ENCODE measurements at places on chromosomes 5 and 9.
A peak's percentile ranks its signal among the peaks of the same experiment; 100 is the strongest.

GRCh38 chr5:180341595-180341994 lies 11.5 kb downstream of the GFPT2 start:
- no peak for DNase-seq

DNA sequence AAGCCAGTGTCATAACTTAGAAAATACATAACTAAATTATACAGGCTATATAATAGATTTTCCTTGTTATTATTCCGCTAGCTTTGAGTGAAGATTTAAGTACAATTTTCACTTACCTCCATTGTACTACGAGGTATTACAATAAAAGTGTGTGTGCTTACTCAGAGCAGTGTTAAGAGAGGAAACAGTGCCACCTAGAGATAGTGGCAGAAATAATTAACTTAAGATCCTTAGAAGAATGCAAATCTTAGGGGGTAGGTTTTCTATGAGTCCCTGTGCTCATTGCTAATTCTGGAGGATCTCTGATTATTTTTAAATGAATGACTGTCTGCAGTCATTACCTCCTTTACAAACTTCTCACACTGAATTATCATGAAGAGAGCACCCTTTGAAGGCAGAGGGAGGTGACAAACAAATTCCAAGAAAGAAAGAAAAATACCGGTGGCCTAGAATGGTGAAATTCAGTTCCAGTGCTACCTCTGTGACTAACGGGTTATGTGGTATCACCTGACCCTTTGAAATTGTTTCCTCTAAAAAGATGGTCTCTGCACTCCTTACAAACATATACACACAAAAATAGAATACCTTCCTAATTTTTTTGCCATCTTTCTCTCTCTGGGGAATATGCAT lies 379.8 kb downstream of the TRIM36 start:
- peak; percentile 57 for DNase-seq

DNA sequence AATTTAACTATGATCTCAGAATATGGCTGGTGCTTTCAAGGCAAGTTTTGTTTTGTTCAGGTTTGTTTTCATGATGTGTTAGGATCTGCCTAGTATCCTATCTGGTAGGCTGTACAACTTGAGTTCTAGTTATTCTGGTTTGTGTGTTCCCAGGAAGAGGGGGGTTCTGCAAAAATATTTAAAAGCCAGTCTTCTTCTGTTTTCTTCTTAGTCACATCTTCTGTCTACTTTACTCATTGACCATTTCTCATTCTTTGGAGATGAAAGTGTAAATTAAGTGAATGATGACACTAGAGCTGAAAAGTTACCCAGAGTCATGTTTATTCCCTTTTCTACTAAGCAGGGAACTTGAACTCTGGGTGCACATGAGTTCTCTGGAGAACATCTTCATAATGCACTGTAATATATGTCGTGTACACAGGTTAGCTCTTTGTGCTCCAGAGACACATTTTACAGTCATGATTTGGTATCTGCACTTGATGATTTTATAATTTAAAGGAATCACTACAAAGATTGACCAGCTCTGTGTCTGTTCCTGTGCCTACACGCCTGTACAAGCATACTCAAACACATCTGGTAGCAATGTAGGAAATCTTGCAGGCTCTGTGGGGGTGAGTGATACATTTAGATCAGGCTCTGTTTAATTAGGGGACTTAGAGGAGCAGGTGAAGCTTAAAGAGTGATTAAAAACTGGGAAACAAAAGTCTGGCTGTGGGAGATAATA lies 5.0 kb downstream of the SMAD5 start:
- DNase-seq: peak; percentile 57

- DNase-seq: peak; percentile 95
Observed at GRCh38 chr5:172640822-172641358, at the start of gene NEURL1B. NEURL1B (plus strand) TSS chr5:172641263; CDS start chr5:172641407, 144 bp downstream.

DNA sequence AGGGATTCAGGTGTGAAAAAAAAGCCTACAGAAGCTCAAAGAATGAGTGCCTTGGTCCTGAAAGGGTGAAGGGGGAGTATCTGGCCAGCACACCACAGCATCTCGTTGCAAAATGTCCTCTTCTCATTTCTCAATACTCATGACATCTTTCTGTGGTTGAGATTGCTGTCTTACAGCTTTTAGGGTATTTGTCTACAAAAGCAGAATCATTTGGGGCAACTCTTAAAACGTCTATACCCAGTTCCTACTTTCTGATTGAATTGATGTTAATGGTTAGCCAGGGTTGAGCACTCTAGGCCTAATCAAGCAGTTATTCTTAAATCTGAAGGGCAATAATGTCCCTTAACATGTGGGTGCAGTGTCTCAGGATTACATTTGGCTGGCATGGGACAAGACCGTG lies 21.2 kb upstream of the PCSK5 start:
- DNase-seq: no peak

DNA sequence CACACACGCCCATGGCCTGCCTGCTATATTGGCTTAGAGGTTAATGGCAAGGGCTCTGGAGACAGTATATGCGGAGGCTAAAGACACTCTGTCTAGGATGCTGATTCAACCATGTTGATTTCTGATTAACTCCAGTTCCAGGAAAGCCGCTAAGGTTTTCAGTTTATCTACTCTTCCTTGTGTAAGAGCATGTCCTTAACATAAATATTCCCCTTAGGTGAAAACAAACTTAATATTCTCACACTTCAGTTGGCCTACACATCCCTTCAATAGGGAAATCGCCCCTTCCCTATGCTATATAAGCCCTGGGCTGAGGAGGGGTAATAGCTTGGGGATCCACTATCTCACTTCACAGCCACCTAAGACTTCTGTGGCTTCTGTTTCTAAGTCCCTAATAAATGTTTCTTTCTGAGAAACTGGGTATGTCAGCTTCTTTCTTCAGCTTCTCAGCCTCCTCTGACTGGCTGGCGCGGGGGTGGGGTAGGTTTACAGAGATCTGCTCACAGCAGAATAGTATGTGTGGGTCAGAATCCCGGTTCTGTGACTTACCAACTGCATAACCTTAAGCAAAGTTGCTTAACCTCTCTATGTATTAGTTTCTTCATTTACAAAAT lies 4.3 kb upstream of the GPX3 start:
- no peak for DNase-seq

DNA sequence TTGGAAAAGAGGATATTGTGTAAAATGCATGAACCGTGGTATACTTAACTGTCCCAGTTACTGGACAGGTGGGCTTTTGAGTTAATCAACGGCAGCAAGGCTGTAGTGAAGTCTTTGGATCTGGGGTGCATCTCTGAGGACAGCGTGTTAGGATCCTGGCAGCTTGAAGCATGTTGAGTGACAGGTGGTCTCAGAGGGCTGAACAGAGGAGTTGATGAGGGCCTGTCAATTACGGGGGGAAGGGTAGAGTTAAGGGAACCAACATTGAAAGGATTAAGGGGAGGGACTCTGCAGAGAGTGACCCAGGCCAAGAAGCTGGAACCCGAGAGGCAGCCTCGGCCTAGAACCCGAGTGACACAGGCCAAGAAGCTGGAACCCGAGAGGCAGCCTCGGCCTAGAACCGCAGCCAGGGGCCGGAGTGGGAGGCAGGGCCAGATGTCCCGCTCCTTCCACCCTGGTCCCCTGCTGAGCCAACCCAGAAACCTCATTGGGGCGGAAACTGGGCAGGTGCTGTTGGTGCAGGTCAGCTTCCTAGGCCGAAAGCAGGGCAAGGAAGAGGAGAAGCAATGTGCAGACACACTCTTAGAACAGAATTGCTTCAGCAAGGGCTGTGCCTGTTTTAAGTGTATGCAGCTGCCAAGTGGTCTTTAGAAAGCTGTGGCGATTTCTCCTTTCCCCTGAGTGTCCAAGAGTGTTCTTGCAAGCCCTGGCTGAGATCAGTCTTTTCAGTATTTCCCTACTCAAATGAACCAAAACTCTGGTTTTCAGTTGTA lies 62.0 kb downstream of the ANKRD33B start:
- no peak for DNase-seq

- peak; percentile 61 for DNase-seq
Observed at GRCh38 chr5:96348536-96348935, 84.5 kb downstream of the PCSK1 start.

DNA sequence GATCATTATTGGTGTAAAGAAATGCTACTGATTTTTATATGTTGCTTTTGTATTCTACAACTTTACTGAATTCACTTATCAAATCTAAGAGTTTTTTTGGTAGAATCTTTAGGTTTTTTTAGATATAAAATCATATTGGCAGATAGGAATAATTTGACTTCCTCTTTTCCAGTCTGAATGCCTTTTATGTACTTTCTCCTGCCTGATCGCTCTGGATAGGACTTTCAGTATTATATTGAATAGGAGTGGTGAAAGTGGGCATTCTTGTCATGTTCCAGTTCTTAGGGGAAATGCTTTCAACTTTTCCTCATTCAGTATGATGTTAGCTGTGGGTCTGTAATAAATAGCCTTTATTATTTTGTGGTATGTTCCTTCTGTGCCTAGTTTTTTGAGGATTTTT lies 8.3 kb downstream of the AHRR start:
- no peak for DNase-seq

GRCh38 chr5:28390341-28390740 lies 1352.0 kb upstream of the CDH9 start:
- DNase-seq: no peak

DNA sequence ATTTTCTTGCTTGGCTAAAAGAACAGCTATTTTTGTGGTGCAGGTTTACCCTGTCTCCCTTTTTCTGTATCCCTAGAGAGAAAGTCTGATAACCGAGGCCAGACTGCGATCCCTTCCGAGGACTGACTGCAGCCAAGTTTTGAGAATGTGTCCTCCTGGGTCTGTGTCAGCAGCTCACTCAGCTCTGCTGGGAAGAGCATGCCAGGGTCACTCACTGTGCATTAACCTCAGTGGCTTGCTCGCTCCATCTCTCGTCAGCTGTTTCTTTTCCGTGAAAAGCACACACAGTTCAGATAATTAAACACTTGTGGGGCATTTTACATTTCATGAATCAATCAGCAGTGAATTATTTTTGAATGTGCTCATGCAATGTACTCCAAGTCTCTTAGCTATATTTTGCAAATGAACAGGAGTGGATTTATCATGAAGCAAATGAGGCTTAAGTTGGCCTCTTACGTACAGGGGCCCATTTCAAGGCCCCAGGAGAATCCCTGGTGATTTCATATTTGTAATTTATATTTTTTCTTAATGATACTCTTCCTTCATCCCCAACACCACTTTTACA lies 252.1 kb downstream of the SMARCA2 start:
- DNase-seq: no peak

DNA sequence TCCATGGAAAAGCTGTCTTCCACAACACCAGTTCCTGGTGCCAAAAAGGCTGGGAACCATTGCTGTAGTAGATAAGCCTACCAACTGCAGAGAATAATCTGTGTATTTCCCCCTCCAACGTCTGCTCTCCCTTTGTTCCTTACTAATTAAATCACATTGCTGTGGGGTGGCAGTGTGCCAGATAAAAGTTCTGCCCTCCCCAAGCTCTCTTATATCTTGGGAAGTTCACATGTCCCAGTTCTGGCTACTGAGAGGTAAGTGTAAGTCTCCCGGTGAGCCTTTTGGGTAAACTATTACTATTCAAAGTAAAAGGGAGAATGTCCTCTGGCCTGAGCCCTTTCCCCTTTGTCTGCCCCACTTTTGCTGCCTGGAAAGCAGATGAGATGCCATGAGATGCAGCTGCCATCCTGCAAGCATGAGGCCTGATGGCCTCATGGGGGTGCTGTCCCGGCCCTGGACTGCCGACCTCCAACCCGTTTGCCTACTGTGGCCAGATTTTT lies 14.7 kb downstream of the ENC1 start:
- peak; percentile 88 for DNase-seq

DNA sequence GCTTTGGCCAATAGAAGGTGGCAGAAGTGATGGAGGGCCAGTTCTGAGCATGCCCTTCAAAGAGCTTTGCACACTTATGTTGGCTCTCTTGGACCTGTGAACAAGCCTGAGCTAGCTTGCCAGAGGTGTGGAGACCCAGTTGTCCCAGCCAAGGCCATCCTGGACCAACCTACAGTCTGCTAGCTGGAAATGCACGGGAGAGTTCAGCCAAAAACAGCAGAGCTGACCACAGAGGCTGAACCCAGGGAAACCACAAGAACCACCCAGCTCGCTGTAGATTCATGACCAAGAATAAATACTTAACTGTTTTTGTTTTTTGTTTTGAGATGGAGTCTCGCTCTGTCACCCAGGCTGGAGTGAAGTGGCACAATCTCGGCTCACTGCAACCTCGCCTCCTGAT lies 65.4 kb upstream of the HAND1 start:
- no peak for DNase-seq

DNA sequence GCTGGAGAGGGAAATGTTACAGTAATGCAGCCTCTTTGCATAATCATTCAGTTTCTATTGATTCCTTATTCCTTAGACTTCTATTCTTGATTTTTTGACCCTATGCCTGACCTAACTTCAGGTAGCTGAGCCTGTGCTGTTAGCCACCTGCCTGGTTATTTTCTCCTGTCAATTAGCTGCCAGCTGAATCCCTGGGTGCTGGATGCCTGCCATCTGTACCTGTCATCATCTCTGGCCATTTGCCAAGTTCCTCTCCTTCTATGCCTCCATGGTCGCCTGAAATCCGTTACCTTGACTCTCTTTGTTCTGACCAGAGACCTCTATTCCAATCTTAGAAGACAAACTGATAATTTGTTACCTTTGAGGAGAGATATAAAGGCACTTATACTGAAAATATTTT lies 178.3 kb downstream of the CAVIN4 start:
- peak; percentile 90 for DNase-seq

GRCh38 chr5:132438917-132439316 lies 51.7 kb downstream of the IRF1 start:
- DNase-seq: no peak

DNA sequence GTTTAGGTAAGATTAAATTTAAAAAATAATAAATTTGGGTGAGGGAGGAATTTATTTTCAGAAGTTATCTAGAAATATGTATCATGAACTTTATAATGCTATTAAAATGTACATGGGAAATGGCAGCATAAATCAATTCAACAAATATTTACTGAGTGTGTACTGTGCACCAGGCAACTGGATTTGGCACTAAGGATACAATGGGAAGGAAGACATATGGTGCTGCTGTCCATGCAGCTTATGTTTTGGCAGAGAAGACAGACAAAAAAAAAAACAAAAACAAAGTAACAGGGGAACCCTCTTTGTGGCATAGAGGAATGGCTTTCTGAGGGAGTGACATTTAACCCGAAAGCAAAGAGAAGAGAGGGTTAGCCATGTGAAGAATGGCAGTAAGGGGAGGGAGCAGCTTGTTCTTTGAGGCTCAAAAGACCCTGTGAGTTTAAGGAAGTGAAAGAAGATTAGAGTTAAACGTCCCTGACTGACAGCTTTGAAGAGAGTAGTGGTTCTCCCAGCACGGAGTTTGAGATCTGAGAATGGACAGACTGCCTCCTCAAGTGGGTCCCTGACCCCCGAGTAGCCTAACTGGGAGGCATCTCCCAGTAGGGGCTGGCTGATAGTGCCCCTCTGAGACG lies 23.9 kb downstream of the CNTRL start:
- no peak for DNase-seq

DNA sequence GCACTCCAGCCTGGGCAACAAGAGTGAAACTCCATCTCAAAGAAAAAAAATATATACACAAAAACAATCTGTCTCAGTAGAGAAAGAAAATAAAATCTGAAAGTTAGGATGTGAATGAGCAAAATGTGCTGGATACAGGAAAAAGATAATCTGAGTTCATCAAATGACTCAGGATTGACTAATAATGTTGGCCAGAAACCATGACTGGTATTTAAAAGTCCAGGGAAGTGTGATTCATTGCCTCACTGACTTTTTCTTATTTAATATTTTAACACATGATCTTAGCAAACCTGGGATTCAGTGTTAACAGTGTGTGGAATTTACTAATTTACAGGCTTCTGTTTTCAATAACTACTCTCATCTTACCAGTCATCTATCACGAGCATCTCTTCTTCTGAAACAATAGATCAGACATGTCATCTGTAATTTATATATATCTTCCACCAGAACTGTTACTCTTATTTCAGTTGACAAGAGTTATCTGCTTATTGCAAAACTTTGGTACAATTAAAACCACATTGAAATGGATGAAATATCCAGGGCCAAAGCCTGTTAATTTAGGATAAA lies 256.7 kb downstream of the CDH12 start:
- DNase-seq: no peak
